ENCODE measurements at places on chromosomes 1 and 21. TPM values are rescaled to one million over a fixed set of nuclear protein-coding genes. Genes with fewer than 3 reads are reported as not detected.

SPATA46 gene
- not detected for total RNA-seq

STIL gene
- 0.85 TPM for total RNA-seq

- no peak overlapping the region for H3K27ac ChIP-seq
- H3K4me3 ChIP-seq = peak overlapping the region; percentile 38
- H3K36me3 ChIP-seq = no peaks in the 10 kb centered on the region
- no peak for DNase-seq
- H3K27me3 ChIP-seq = no peaks in the 10 kb centered on the region
Observed at GRCh38 chr1:247906504-247907047, 11.2 kb downstream of the OR2W3 start.

DNA sequence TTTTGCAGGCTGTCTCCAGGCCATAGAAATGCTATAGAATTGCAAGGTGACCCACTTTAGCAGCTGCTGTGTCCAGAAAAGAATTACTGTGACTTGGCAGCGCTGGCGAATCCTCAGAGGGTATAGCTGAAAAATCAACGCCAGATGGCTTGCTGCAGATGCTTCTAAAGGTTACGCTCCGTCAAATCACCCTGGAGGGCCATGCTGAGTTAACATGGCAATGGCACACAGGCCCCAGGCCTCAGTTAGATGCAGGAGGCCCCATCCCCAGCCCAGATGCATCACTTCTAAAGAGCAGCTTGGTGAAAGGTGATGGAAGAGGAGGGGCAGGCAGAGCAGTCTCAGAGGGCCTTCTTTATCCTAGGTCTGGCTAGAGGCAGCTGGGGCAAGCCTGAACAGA lies 18.0 kb downstream of the KIAA1614 start:
- H3K4me1 ChIP-seq = peaks cover 3% of the 10 kb centered on the region
- H3K27ac ChIP-seq = no peak overlapping the region
- H3K4me3 ChIP-seq = no peak overlapping the region
- DNase-seq = no peak
- no peaks in the 10 kb centered on the region for H3K36me3 ChIP-seq

- H3K4me3 ChIP-seq = no peak overlapping the region
- no peak overlapping the region for H3K27ac ChIP-seq
- H3K4me1 ChIP-seq = no peaks in the 10 kb centered on the region
Observed at GRCh38 chr1:188249811-188250210, 1421.1 kb downstream of the PLA2G4A start.

ZNF670 gene
- total RNA-seq = 1.7 TPM

DNA sequence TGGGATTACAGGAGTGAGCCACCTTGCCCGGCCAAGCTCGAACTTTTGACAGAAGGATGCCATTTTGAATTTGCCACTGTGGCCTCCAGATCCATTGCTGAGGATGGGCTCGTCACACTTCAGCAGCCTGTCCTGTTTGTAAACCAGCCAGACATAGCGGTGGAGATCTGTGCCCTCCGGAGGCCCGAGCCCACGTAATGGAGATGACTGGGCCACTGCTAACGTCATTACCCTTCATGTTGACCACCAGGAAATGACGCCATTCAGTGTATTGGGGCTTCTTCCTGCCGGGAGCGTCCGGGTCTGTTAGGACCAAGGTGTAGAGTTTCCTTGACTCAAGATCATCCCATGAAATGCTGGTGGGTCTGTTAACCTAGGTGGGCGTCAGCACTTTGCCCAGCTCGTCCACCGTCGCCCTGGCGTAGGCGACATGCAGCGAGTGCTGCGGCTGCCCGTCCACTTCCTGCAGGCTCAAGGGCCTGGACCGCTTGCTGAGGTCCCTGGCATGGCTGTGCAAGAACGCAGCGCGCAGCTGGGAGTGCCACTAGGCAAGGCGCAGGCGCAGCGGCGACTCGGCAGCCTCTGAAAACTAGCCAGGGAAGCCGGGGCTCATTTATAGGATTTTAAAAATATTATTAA lies 40.8 kb downstream of the PTPRC start:
- peaks cover 78% of the 10 kb centered on the region for H3K4me1 ChIP-seq
- DNase-seq = no peak
- peak overlapping the region; percentile 47 for H3K4me3 ChIP-seq
- no peaks in the 10 kb centered on the region for H3K27me3 ChIP-seq
- no peaks in the 10 kb centered on the region for H3K36me3 ChIP-seq

- no peak overlapping the region for H3K27ac ChIP-seq
- peaks cover 10% of the 10 kb centered on the region for H3K27me3 ChIP-seq
- H3K4me3 ChIP-seq = no peak overlapping the region
- no peaks in the 10 kb centered on the region for H3K36me3 ChIP-seq
- H3K4me1 ChIP-seq = peaks cover 3% of the 10 kb centered on the region
Observed at GRCh38 chr1:205972491-205973168, 29.4 kb upstream of the SLC26A9 start.

- H3K4me1 ChIP-seq = no peaks in the 10 kb centered on the region
- no peaks in the 10 kb centered on the region for H3K27me3 ChIP-seq
- no peak for DNase-seq
- H3K36me3 ChIP-seq = no peaks in the 10 kb centered on the region
- H3K27ac ChIP-seq = no peak overlapping the region
- no peak overlapping the region for H3K4me3 ChIP-seq
Observed at GRCh38 chr21:15421947-15422346, 307.8 kb upstream of the USP25 start.

ADAM30 gene
- total RNA-seq = not detected

RBM11 gene
- 2.5 TPM for total RNA-seq

GRCh38 chr21:36847189-36847588 lies 119.3 kb downstream of the HLCS start:
- DNase-seq = no peak
- H3K4me3 ChIP-seq = no peak overlapping the region
- no peaks in the 10 kb centered on the region for H3K4me1 ChIP-seq
- H3K36me3 ChIP-seq = no peaks in the 10 kb centered on the region
